PC-3 (cell line): ENCODE measurements at places on chromosomes 2 and 18. TPM values are rescaled to one million over a fixed set of nuclear protein-coding genes. Genes with fewer than 3 reads are reported as not detected.

- peak; percentile 75 for DNase-seq
Observed at GRCh38 chr2:95023222-95023597, 2.3 kb upstream of the MAL start.

DNA sequence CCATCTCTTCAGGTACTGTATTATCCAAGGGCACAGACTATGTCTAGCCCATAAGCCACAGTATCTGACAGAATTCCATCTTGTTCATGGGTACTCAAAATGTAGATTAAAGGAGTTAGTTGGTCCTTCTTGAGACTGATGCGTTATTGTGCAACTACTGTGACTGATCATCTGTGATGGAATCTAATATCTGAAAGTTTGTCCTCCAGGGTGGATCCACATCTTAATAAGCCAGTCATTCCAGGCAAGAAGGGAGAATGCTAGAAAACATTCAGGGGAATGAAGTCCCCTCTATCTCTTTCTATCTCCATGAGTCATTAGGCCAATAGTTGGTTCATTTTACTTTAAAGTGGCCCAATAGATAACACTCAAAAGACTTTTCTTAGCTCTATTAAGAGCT is 252.6 kb downstream of the EXOC6B start:
- DNase-seq, result no peak

DNA sequence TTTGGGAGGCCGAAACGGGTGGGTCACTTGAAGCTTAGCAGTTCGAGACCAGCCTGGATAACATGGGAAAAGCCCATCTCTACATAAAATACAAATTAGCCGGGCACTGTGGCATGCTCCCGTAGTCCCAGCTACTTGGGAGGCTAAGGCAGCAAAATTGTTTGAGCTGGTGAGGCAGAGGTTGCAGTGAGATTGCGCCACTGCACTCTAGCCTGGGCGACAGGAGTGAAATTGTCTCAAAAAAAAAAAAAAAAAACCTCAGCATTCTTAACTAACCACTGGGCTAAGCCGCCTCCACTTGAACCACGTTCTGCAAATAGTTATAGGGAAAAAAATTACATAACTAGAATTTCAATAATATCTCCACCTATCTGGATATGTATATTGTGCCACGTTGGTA is 2.3 kb downstream of the FOXI3 start:
- DNase-seq, result no peak

DNA sequence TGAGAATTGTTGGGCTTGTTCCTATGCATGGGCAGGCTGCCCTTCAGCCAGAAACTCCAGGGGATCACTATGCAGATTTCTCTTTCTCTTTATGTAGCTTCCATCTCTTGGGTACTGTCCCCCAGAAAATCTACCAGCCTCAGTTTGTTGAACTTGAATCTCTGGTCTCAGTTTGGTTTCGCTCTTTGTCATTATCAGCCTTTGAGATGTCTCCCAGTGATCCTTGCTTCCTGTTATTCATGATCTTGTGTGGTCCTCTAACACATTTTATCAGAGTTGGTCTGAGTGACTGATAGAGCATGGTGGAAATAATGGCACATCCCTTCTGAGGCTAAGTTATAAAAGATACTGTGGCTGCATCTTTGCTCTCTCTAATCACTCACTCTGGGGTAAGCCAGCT is 7.8 kb downstream of the TMEM87B start:
- DNase-seq, result no peak

DNA sequence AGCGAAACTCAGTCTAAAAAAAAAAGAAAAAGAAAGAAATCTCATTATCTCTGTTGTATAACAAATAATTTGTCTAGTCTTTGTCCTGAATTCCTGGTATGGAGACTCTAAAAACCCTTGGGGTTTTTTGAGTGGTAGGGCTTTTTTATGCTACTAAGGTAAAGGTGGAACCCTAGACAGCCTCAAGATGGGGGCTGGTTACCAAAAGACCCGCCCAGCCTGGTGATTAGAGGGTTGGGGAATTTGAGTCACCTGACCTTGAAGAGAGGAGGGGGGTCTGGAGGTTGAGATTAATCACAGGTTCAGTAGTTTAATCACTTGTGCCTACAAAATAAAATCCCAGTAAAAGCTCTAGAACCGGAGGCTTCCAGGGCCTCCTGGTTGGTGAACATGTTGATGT is 17.6 kb downstream of the SOWAHC start:
- DNase-seq, result no peak

- DNase-seq, result peak; percentile 76
Observed at GRCh38 chr18:68520406-68521075, 194.4 kb downstream of the TMX3 start.

- DNase-seq, result peak; percentile 31
Observed at GRCh38 chr2:177106212-177106611, 106.4 kb upstream of the HNRNPA3 start.

DNA sequence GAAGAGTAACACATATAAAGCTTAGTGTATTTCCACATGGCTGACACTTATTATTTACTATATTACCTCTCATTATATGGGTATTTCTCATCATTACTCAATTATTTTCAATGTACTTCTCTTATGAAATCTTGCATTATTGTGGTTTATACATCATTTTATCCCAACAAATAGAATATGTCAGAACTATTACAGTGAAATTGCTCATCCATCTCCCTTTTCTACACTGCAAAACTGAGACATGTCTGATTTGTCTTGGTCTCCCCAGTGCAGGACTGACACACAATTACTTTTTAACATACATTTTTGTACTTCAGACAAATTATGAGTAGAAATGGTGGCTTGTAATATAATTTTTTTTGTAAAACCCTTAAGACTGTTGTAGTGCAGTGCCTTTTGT is 600.9 kb downstream of the PLCL1 start:
- no peak for DNase-seq

DNA sequence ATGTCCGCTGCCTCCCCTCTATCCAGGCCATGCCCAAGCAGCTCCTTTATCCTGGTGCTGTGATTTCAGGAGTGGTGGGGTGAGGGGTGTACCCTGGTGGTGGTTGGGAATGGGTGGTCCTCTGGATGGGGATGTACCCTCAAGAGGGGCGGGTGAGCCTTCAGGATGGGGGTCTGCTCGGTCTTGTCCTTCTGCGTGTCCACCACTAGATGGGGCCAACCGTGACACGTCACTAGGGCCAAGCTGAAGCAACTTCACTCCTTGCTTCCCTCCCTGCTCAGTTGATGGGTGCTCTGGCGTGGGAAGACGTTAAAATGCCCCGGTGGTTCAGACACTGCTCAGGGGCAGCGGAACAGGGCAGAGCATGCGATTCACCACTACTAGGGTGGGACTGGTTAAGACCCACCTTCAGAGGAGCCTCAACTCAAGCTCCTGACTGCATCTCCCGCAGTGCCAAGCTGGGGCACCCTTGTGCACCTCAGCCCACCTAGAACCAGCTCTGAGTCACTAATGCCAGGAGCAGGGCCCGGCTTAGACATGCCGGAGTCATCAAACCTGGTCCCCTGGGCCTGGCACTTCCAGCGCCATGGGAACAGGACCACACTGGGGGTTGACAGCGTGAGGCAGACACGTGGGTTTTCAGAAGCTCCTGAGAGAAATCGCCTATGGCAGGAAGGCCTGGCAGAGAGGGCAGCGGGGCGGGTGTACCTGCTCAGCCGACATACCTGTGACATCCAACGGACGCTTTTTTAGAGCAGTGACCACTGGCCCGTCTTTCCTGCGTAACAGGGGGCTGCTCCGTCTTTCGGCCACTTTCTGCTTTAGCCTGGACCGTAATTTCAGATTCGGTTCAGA is 256.7 kb downstream of the HDAC4 start:
- peak; percentile 25 for DNase-seq

DNA sequence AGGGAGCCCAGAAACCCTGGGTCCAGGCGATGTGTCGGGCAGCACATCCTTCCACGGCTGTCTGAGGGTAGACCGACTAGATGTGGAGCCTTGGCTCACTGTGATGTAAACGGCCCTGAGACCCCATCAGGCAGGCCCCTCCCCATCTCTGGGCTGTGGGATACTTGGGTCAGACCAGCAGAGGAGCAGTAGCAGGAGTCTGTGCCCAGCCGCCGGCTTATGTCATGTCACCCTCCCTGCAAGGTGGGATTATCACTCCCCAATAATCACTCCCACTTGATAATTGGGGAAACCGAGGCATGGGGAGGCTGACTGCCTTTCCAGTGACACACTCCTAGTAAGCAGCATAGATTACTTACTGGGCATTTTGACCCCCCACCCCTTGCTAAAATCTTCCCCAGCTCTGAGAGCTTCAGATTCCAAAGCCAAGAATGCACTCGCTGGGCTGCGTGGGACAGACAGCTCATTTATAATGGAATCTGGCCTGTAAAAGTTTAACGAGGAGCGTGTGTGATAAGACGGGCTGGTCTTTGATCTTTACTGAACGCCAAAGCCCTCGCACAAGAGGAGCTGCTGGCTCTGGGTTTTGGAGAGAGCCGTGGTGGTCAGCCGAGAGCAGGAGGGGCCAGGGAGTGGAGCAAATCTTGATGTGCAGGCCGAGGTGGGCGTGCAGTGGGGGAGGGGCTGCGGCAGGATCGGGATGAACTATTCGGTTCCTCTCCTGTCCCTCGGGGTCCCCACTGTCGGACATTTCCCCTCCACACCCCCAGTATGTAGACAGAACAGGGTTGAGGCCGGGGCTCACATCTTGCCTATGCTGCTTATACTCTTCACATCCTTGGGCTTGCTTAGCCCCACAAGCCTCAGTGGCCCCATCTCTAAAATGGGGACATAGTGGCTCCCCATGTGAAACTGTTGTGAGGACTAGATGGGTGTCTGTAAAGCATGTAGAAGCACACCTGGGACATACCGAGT is 200.0 kb downstream of the GLI2 start:
- DNase-seq, result peak; percentile 92

DNA sequence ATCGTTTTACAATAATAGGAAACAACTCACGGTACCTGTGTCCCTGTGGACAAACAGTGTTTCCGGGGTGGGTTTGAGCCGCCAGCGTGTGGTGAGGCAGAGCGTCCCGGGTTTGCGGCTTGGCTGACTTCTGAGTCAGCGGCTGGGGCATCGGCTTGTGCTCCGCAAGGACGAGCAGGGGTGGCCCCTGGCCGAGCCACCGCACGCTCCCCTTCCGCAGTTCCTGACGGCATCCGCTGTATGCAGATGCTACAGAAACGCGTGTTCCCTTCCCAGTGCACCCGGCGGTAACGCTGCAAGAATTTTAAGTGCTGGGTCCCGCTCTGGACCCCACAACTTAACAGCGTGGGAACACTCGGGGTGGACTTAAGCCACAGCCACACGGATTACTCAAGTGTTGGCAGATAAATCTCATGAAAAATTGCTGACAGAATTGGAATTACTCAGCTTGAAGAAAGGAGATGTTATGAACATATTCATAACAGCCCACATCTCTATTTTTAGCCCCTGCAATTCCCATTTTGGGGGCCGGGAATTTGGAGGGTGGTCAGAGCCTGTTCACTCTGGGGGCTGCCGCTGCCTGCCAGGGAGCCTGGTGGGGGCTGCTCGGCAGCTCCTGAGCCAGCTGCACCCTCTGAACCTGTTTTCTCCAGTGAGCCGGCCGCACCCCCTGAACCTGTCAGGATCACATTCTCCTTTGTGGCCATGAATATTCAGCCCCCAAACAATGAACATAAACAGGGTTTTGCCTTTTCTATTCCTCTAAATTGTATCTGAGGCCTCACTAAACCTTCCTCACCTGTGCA is 12.6 kb upstream of the KCNG2 start:
- DNase-seq, result no peak

DNA sequence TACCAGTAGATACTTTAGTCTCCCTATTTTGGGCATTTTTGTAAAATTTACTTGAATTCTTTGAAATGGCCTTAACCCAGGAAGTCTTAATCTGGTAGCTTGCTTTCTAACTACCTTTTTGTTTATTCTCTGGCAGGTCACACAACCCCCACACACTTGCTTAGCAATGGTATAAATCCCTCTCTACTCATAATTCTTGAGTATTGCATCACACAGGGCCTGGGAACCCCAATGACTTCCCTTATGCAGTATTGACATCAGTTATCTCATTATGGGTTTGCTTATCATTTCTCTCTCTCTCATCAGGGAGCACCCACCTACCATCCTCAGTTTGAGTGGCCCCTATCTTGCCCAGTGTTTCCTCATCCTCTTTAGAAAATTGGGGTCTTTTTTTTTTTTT is 207.1 kb downstream of the KCNS3 start:
- no peak for DNase-seq

GRCh38 chr18:68034296-68034695 is 517.8 kb upstream of the DSEL start:
- no peak for DNase-seq

DNA sequence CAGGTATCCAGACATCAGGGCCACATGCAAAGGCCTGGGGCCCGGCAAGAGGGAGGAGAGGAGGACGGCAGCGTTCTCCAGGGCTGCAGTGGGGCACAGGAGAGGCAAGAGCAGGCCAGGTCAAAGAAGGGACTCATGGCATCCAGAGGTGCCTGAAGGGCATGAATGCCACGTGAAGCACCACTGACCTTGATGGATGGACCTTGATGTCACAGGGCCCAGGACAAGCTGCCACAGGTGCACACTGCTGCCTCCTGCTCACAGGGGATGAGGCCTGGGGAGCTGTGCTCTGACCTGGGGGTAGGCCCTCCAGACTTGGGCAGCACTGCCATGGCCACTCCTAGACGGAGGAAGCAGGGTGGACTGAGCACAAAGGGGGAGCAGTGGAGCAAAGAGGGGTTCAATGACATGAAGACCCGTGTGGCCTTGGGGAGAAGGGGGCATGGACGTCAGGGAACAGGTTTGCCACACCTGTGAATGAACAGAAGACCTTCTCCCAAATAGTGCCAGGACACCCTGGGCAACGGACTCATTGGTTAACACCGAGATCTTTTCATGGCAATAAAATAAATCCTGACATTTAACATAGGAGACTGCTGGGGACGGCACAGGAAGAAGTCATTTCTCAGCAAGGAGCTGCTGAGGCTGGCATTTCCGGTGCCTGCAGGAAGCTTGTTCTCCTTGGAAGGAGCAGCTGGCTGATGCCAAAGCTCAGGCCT is 65.6 kb downstream of the EMX1 start:
- DNase-seq, result no peak

GRCh38 chr2:8258406-8258805 is 423.4 kb upstream of the ID2 start:
- DNase-seq, result no peak

- DNase-seq, result no peak
Observed at GRCh38 chr2:101556033-101556459, 81.1 kb upstream of the RFX8 start.

- peak; percentile 94 for DNase-seq
Observed at GRCh38 chr2:27954771-27955383, 64.3 kb downstream of the BABAM2 start.

DNA sequence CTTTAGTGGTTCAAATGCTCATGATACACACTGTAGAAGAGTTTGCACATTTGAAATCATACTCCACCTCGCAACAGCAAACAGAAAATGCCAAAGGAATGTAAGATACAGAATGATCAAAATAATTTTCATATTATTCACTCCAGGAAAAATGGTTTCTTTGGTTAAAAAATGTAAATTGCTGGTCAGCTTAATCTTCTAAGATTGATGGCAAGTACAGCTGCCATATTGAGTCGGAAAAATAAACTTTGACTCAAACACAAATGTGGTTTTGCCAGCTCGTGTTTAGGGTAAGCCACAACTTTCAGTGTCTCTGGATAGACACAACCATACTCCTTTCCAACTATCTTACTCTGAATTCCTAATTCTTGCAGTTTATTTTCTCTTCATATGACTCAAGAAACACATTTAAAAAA is 154.9 kb upstream of the SMIM21 start:
- no peak for DNase-seq

GRCh38 chr2:7703543-7704144 is 786.4 kb downstream of the RNF144A start:
- no peak for DNase-seq

ALK gene
- total RNA-seq, result 0.81 and 0.87 TPM in 2 replicates

GPC1 gene
- total RNA-seq, result 37.1 and 56.7 TPM in 2 replicates

RASGRP3 gene
- total RNA-seq, result 0.15 and 0.52 TPM in 2 replicates

CGREF1 gene
- 18.7 and 22.6 TPM in 2 replicates for total RNA-seq

SERPINB8 gene
- total RNA-seq, result 21.1 and 24.1 TPM in 2 replicates

RAB6C gene
- 0.04 TPM in 1 of 2 replicates, not detected in the other for total RNA-seq

ERFE gene
- total RNA-seq, result 7.4 and 8.5 TPM in 2 replicates

GPR39 gene
- total RNA-seq, result 34.8 and 43.2 TPM in 2 replicates
